ENCODE measurements at places on chromosomes 1 and 21.

- no peak for DNase-seq
These were observed 15.7 kb downstream of the REG4 start for GRCh38 chr1:119795261-119796200.

- no peak for DNase-seq
These were observed at the start of gene TARBP1 for GRCh38 chr1:234478481-234479309. TSS of gene TARBP1 (minus strand) at chr1:234479179. CDS start at chr1:234479103, 76 bp downstream.

DNA sequence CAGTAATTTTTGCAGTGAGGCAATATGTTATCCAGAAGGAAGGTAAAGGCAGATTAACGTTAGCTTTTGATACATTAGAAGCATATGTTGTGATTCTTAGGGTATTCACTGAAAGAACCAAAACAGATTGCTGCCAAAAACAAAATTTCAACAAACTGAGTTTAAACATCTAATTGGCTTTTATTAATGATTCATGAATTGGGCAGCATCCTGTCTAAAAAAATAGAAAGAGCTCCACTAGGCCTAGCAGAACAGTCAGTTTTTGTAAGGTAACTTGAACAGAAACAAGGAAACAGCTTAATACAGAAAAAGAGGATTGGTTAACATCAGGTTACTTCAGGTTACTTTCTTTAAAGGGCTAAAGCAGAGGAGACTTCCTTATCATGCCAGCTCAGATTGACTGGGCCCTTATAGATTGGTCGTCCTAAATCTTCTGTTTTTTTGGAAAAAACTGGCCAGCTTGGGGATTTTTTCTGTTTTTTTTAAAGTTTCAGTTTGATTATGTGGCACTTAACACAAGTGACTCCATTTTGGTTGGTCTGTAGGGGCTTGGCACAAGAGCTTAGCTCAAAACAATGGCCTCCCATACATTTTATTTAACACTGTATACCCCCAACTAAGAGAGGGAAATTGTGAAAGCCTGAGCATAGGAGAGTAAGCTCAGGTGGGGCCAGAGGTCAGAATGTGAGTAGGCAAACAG lies 36.8 kb upstream of the GALNT2 start:
- no peak for DNase-seq

GRCh38 chr1:36212782-36213181 lies 11.5 kb upstream of the THRAP3 start:
- no peak for DNase-seq
